Inflammatory macrophage treated with lipopolysaccharide for 1 hour (primary cell): ENCODE measurements at places on chromosomes 2 and 18.
A peak's percentile ranks its signal among the peaks of the same experiment; 100 is the strongest.

DNA sequence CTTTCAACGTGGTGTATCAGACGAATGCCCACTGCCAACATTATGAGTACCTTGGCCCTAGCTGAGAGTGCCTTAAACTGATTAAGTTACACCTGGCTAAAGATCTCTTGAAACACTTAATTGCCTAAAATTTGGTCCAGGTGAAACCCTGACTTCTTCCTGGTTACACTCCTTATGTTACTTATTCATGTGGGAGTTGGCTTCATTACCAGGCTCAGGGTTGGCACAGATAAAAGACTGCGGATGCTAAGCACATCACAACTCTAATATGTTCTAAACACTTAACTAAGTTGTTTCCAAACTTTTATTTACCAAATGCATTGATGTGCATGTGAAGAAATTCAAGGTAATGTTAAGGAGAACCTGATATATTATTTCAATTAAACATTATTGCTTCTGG is 298.9 kb downstream of the TCF4 start:
- no peak for DNase-seq

- peak; percentile 35 for DNase-seq
Measured at GRCh38 chr2:170396799-170397459, 219.0 kb downstream of the MYO3B start.

DNA sequence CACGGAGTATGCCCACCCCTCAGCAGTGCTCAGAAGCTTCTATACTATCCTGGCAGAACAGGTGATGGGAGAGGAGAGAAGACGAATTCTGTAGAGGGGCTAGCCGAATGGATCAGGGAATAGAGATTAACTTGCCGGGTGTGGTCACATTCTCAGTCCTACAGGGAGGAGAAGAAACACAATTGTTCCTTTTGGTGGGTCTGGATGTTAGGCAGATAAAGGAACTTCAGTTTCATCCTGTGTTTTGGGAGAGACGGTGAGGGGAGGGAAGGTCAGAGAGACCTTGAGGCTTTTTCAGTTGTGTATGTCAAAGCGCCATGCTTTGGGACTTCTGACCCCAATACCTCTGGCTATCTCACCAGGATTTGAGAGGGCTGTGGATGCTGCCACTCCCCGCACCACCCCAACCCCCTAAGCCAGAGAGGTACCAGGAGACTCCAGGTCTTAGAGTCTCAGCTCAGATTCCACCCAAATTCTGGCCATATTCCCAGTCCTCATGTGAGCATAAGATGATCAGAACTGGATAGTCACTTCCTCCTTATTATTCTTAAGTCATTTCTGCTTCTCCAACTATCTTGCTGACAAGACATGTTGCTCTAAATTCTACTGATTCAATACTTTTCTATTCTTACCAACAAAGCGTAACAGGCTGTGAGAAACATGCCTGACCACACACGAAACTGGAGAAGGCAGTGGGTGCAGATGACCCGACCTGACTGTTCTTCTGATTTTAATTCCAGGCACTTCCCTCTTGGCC is 2.3 kb upstream of the TMEM37 start:
- DNase-seq: peak; percentile 64

- DNase-seq: no peak
Measured at GRCh38 chr2:23093513-23093912, 291.5 kb upstream of the KLHL29 start.

DNA sequence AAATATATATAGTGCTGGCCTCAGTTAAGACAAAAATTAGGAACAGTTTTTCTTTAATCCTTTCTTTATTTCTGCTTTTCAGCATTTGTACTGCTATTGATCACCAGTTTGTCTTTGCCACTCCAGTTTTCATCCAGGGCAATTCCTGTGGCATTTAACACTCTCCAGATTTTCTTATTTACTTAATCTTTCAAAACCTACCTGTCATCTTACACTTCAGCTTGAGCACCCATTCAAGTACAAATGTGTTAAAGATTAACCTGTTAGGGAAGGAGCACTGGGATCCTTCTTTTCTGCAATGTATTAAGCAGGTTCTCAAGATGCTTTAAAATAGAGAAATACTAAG is 101.8 kb upstream of the SCN1A start:
- no peak for DNase-seq

DNA sequence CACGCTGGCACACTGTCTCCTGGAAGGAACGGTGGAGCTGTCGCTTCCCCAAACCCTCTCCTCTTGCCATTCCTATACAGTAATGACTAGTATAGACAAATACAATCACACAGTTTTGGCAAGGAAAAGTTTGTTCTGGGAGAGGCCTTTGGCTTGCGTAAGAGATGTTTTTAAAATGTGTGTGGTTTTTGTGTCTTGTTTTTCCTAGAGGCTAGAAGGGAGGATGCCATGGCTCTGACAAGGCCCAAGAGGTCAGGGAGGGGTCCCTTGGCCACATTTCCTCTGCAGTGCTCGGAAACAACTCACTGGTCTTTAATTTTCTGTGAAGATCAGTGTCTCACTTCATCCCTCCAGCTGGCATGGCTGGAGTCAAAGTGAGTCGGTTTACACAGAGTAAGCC is 195.9 kb downstream of the SH3RF3 start:
- DNase-seq: no peak

DNA sequence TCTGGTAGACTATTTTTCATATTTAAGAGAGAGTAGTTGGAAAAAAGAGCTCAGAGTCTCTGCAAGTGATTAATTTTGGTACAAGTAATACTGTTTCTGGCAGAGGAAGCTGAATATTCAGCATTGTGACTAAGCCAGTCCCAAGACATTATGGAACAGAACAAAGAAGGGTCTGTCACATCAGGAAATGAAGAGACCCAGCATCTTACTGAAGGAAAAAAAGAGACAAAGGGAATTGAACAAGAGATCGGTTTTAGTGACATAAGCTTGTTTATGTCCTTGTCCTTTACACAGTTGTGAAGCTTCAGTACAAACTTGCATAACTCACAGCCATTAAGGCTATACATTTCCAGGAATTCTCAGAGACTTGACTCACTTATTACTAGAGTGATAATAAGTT is 568.5 kb upstream of the SLC8A1 start:
- DNase-seq: no peak

DNA sequence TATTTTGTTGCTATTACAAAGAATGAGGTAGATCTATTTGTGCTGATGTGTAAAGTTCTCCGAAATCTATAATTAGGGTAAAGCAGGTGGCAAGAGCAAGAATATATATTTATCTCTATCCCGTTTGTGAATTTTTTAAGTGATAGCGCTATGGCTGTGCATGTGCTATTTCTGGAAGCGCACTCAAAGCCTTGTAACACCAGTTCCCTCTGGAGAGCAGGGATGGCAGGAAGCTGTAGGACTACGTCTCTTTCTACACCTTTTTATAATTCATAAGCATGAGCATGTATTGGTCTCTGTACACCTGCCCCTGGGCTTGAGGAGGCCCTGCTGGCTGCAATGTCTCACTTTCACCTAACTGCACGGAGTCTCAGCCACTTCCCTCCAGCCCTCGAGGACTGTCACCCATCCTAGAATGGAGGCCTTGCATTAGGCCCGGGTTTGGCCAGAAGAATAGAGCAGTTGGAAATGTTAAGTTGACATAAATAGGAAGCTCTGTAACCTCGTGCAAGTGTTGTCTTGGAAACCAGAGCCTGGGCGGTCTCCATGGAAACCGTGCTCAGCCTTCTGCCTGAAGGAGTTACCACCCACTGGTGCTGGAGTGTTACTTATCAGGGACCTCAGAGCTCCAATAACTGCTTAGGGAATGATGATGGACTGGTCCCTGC is 20.9 kb downstream of the ITM2C start:
- DNase-seq: peak; percentile 72

- no peak for DNase-seq
Measured at GRCh38 chr2:43179942-43180341, 46.5 kb downstream of the ZFP36L2 start.

DNA sequence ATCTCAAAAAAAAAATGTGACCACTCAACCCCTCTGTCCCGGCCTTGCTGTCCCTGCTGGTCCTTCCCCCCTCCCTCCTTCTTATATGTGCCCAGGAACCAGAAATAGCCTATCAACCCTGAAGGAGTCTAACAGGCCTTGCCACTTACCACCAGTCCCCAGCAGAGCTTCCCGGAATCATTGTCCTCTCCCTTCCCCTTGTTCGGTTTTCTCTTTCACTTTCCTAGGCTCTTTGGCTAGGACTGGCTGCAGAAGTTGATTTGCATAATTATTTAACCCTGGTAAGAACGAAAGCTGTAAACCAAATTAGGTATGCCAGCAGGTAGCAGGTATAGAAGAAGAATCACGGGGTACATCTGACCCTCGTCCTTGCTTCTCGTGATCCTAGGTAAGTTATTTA is 72.6 kb upstream of the ZNF532 start:
- no peak for DNase-seq

- no peak for DNase-seq
Measured at GRCh38 chr18:54116541-54117257, 107.8 kb downstream of the MBD2 start.

DNA sequence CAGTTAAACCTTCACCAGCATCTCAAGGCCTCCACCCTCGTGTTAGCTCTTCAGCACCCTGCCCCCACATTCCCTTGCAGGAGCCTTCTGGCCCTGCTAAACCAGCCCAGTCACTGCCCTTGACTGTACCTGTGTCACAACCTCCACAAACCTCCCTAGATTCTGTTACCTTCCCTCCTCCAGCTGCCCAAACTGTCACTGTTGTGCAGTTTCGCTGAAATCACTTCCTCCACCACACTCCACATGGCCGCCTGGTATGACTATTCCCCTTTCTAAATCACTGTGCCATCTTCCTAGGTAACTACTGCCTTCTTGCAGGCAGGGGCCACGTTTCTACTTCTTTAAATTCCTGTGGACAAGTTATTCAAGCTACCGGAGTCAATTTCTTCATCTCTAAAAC is 160.2 kb downstream of the GALNT14 start:
- DNase-seq: no peak

- no peak for DNase-seq
Measured at GRCh38 chr2:128535953-128536352, 217.3 kb upstream of the HS6ST1 start.

DNA sequence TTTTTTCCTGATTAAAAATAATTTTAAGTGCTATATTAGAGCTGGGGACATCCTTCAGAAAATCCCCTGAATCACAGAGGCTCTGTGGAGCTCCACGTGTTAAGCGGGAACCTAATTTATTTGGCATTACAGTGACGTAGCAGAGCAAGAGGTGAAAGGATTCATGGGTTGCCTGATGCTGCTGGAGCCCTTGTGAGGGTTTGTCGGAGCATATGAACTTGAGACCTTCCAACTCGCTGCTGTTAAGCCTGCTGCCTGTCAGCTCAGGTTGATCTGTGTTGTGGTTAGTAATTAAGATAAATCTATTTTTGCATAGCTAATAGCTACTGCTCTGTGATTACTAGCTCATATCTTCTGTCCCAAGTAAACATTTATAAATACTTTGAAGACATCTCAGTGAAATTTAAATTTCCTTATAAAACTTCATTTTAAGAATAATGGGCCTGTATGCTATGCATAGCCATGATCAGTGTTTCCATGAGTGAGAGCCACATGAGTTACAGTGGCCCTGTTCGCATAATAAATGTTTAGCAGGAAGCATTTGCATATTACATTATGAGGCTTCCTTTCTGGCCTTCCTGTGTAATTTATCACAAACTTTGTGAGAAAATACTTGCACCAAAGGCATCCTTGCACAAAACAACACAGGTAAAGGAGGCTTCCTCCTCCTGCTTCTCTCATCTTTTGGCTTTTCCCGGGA is 438.9 kb downstream of the PTPRM start:
- DNase-seq: no peak

DNA sequence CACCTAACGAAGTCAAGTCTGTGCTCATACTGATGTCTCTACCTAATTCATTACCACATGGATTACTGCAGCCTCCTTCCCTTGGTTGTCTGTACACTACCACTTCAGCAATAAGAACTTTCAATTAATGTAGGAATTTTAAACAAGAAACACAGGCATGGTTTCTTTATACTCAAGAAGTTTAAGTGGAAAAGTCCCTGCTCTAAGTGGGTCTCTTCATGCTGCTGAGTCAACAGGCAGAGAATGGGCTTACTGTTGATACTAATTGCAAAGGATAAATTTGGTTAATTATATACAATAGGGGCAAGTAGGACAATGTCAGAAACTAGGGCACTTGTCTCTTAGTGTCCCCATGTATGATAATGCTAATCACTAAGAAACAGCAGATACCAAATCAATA is 392.6 kb downstream of the DSEL start:
- DNase-seq: no peak

GRCh38 chr2:67295851-67296250 is 101.3 kb upstream of the ETAA1 start:
- DNase-seq: no peak

DNA sequence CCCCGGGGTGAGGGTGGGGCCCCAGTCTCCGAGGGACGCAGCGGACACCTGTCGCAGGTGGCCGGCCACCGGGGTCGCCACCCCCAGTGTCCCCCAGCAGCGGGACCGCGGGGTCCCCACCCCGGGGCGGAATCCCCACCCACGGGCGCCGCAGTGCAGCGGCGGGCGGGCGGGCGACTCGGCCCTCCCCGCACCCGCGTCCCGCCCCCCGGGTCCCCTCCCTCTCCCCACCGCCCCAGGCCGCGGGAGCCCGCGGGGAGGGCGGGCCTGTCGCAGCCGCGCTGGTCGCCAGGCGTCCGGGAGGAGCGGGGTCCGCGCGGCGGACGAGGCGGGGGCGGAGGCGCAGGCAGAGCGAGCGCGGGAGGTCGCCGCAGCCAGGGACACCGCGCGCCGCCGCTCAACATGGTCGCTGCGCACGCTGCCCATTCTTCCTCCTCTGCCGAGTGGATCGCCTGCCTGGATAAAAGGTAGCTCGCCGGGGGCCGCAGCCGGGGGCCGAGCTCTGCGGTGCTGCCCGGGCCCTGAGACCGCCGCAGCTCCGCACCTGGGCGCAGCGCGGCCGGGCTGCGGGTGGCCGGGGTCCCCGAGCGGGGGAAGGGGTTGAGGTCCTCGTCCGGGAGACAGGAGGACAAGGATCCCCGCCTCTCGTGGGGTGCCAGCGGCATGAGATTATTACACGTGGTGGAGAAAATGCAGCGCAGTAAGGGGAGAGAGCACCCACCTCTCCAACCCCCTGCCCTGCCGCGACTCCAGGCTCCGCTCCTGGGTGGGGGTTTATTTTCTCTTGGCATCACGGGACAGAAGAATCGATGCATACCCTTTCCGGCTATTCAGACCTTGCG is at the start of gene RAPGEF4:
RAPGEF4 (plus strand) TSS at position 264 of the 842 bp plus-strand sequence; CDS start at position 403, 139 bp downstream.
- no peak for DNase-seq

DNA sequence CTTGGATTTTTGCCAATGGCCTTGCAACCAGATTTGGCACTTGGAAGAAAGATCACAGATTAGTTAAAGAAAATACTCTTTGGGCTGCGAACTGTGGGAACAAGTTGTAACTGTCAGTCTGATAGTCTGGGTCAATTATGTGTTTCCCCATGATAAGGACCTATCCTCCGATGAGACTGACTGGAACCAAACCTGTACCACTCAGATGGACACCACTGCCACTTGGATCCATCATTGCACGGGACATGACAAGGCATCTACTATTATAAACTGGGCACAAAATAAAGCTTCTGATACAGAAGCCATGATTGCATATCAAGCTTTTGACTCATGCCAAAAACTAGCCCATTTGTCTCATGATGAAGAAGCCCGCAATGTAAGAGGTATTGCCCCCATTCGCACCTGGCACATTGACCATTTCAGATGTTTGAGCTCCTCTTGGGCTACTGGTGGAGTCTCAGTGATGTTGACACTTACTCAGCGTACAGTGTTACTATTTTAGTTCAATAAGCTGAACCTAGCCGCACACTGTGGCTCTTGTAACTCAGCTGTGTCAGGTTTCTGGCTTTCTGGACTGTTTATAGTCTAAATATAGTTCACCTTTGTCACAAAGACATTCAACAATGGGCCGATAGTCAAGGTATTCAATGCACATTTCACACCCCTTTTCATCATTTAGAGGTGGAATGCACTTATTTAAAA is 179.8 kb upstream of the RBBP8 start:
- DNase-seq: no peak
